Left lobe of liver (tissue), 2 donors: ENCODE measurements at places on chromosomes 2 and 18. TPM values are rescaled to one million over a fixed set of nuclear protein-coding genes. Genes with fewer than 3 reads are reported as not detected.

Gene INHBB
- total RNA-seq: 6.3 TPM

Gene CHST9
- total RNA-seq: 3.1 TPM

Gene MROH2A
- 6.6 TPM for total RNA-seq

Gene C1QL2
- not detected for total RNA-seq

Gene IL1F10
- not detected for total RNA-seq

Gene SCN7A
- 0.73 TPM for total RNA-seq

Gene ABHD3
- total RNA-seq: 21.3 TPM

Gene CD8A
- total RNA-seq: 0.81 TPM

Gene TNFRSF11A
- total RNA-seq: 1.1 TPM

Gene NEU2
- total RNA-seq: not detected

Gene HNMT
- total RNA-seq: 46.2 TPM

Gene NRP2
- 7.7 TPM for total RNA-seq

Gene SLC9A4
- total RNA-seq: not detected

Gene CYP27C1
- total RNA-seq: 0.05 TPM

Gene ARL4C
- total RNA-seq: 3.0 TPM

Gene LAMA1
- 0.33 TPM for total RNA-seq

Gene KIAA2012
- 0.30 TPM for total RNA-seq

Gene ALKAL2
- total RNA-seq: 2.5 TPM

Gene SCN3A
- not detected for total RNA-seq

Gene GPR55
- not detected for total RNA-seq

Gene OSR1
- total RNA-seq: 0.18 TPM

Gene PHOSPHO2
- 2.1 TPM for total RNA-seq

Gene IL36A
- total RNA-seq: not detected

Gene SEC11C
- total RNA-seq: 94.7 TPM

Gene GKN1
- not detected for total RNA-seq

Gene KRTCAP3
- 7.1 TPM for total RNA-seq

Gene CTLA4
- total RNA-seq: 0.13 TPM

Gene SPATA3
- total RNA-seq: not detected

Gene AQP12B
- total RNA-seq: not detected

Gene ZNF397
- total RNA-seq: 11.9 TPM

Gene ASIC4
- total RNA-seq: 0.05 TPM

Gene CNNM3
- 31.4 TPM for total RNA-seq

Gene MITD1
- 6.1 TPM for total RNA-seq
